NCI-H345 (cell line): ENCODE measurements at places on chromosomes 16 and 17.

DNA sequence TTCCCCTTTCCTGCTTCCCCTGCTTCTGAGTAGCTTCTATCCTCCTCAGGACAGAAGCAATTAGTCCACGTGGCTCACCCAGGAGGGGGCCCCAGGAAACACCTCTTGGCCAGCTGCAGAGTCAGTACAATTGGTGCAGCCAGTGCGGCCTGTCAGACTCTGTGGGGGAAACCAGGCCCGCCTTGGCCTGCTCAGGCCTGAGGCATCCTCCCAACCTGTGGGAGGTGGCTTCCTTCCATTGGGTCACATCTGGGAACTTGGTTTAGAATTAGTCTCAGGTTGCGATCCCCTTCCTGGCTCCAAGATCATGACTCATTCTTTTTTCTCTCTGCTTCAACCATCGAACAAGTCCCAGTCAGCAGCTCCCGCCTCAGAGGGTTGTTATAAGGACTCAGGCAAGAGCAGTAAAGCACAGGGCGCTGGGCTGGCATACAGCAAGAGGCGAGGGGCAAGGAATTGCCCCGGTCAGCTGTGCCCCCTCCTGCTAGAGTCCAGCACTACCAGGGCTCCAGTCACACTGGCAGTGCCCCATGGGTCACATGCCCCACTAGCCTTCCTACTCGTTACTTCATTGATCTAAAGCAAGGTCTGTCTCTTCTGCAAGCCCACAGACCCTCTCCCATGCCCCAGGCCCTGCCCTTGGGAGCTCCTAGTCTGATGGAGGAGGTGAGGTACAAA is 8.1 kb upstream of the EPX start:
- no peak for DNase-seq

DNA sequence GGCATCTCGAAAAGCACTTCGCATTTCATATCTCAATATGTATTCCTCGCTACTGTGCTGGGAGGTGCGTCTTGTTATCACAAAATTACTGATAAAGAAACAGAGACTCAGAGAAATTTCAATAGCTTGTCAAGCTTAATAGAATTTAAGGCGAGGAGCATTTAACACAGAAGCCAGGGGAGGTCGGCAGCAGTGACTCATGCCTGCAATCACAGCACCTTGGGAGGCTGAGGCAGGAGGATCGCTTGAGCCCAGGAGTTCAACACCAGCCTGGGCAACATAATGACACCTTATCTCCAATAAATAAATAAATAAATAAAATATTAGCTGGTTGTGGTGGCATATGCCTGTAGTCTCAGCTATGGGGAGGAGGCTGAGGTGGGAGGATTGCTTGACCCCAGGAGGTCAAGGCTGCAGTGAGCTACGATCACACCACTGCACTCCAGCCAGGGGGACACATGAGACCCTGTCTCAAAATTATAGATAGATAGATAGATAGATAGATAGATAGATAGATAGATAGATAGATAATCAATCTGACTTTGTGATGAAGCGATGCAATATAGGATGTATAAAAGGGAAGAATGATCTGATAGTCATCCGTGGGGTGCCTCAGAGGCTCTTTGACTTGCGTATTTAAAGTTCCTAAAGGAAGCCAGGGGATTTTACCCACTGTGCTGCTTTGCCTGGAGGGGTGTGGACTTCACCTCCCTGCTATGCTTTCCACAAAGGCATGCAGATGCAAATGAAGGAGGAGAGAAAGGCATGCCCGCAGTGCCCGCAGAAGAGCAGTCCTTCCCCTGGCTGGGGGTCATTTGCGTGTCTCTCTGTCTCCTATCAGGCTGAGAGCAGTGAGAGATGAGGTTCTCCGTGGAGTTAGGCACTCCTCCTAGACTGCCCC is 15.9 kb upstream of the USP10 start:
- no peak for DNase-seq

DNA sequence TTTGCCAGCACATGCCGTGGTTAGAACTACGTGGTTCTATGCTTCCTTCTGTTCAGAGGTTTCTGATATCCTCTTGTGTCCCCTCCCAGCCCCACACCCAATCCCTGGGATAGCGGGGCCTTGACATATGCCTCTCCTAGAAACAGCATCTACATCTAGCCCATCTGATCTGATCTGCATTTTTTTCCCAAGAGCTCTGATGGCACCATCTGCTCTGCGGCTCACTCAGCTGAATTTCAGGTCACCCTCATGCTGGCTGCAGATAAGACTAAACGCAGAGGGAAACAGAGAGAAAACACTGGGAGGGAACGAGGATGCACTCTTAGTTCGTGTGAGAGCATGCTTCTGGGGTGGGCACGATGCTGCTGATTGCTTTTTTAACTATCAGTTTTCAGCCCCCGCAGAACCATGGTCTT is 10.7 kb downstream of the WIPI1 start:
- DNase-seq = no peak

- no peak for DNase-seq
These were observed 50.0 kb downstream of the TENT4B start for GRCh38 chr16:50202926-50203624.

DNA sequence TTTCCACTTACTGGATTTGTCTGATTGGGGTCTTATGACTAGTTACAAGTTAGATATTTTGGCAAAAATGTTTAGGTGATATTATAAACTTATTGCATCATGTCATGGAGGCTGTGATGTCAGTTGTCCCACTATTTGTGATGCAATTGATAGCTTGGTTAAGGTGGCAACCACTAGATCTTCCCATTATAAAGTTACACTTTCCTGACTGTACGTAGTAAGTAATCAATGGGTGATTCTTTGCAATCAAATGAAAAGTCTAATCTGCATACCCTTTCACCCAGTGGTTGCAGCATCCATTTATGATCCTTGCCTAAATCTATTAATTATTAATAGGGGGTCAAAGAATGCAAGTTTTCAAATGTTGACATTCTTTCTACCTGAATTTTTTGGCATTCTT is 4.4 kb upstream of the PCTP start:
- DNase-seq = no peak
